ENCODE measurements at places on chromosomes 6 and 20.
A peak's percentile ranks its signal among the peaks of the same experiment; 100 is the strongest.

DNA sequence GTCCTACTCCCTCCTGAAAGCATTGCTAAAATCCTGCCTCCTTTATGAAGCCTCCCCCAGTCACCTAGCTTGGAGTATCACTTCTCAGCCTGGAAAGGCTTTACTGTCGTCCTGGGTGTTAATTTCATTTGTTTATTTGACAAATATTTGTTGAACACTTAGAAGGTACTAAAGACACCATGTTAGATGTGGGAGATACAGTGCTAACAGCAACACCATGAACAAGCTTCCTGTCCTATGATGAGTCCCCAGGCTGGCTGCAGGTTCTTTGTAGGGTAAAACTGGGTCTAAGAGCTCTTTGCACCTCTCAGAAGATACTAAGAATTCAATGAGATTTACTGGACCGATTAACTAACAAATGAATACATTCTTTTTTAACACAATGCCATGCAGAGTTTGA lies 109.2 kb upstream of the TMEM170B start:
- no peak for DNase-seq

DNA sequence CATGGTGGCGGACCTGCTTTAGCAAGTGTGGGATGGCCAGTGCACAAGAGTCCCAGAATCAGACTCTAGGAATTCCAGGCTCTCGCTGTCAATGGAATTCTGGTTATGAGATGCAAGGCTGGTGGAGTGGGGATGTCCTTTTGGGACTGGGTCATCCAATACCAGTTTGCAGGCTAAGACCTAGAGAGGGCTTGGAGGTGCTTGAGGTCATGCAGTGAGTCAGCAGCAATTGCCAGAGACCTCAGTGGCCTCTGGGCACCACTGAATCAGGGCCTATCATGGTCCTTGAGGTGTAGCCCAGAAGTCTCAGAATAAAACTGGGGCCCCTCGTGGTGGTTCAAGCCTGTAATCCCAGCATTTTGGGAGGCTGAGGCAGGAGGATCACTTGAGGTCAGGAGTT lies 1.4 kb upstream of the SCRT2 start:
- no peak for DNase-seq

DNA sequence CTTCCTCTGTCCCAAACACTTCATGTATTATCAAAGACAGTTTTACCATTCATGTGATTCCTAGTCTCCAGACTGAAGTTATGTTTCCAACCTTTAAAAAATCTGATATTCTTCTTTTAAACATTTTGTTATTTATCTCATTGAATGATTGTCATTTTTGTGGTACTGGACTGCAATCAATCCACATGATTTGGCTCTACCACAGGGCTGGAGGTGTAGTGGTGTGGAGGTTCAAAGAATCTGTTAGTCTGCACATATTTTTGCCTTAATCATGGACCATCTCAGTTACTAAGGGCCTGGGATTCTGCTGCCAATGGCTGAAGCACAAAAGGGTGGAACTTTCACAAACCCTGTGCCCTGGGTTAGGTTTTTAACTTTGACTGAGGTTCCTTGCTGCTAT lies 164.1 kb upstream of the JAG1 start:
- DNase-seq = no peak

DNA sequence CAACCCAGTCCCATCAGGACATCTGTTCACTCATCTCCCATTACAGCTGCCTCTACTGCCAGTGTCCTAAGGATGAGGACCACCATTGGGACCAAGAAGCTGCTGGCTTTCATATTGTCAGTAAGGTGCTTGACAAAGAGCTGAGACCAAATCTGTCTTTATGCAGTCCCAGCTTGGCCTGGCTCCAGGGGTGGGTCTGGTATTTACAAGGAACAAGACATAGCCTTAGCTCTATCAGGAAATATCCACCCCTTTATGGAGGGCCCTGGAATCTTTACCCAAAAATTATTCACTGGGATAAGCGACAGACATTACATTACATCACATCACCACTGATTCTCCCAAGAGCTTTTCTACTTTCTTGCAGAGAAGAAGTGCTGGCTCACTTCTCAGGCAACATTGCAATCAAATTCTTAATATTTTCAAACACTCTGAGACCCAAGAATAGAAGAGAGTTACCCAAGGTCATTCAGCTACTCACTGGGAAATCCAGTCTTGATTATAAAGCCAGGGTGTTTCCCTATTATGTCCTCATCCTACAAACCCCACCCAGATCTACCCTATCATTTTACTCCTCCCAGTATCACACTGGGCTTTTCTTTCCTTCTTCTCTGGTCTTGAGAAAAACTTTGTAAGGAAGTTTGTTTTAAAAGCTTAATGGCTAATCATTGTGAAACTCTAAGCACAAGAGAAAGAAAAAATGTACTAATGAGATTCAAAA lies 11.5 kb upstream of the PI3 start:
- DNase-seq = no peak

GRCh38 chr6:45991189-45991588 lies 24.5 kb downstream of the CLIC5 start:
- no peak for DNase-seq

DNA sequence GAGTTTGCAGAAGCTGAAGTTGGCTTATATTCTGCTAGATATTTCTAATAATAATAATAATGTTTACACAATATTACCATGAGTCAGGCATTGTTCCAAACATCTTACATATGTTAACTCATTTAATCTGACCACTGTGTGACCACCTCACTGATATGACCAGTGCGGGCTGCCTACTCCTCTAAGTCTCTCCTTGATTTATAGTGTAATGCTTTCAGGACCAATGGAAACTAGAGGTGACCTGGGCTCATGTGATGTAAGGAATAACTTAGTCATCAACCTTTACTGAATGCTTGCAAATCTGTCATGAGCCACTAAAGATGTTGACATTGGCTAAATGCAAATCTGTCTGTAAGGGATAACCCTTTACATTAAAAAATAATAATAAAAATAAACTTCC lies 51.1 kb upstream of the GPR6 start:
- DNase-seq = no peak

GRCh38 chr6:132004668-132005067 lies 53.5 kb upstream of the CCN2 start:
- DNase-seq = no peak

DNA sequence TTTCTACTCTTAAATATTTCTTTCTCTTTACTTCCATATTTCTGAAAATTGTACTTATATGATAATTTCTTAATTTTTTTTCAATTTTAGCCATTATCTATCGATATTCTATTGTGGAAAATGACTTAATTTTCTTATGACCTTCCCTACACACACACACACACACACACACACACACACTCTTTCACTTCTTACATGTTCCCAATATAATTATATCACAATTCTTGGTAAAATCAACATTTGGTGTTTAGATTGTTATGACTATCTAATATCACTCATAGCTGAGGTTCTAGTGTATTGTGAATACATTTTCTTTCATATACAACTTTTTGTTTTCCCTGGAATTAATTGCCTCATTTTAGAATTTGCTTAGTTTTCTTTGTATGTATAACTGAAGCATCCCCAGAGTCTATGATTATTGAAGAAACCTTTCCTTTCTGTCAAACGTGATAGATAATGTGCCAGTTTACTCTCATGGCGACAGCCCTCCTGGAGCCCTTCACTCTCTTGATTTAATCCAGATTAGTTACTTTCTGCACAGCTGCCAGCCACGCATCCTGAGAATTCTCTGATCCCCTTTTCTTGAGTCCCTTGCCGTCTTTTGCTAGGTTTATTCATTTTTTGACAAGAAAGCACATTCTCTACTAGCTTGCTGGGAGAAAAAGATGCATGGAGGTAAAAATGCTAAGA lies 63.4 kb downstream of the RNF182 start:
- DNase-seq = no peak

DNA sequence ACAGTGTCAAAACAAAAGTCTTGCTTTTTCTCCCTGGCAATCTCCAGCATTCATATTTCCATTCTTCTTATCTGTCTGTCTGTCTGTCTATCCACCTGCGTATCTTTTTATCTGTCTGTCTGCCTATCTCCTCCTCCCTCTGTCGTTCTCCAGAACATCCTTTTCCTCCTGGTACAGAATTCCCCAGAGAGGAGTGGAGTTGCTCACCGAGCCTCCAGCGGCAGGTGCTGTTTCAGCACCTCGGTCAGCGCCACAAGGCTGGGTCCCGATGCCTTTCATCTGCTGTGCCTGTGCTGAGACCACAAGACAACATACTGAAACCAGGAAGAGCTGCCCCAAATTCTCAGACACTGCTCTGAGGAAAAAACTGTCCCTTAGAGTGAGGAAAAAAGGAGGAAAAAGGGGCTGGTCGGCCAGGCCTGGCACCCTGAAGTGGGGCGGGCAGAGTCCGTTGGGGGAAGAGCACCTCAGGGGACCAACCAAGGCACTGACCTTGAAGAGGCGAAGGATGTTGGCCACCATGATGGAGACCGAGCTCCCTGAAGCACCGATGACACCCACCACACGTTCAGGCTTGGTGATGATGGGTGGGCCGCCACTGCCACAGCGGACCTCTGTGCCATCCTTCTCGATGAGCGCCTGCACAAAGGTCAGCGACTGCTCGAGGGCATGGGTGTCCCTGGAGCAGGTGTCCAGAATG lies 13.3 kb downstream of the GRM4 start:
- DNase-seq = no peak

DNA sequence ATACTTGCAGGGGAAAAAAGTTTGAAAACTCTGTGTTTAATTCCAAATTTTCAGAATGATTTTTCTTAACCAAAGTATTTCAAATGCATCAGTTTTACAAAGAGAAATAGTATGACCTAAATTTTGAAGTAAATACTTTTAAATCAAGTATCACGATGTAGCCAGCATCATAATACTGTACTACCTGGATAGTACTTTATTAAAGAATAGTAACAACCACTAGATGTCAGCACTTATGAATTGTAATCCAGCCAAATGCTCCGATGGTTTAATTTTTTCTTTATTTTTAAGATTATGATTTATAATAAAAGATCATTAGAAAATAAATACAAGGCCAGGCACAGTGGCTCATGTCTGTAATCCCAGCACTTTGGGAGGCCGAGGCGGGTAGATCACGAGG lies 37.2 kb upstream of the HACE1 start:
- no peak for DNase-seq

- DNase-seq = peak; percentile 57
Observed at GRCh38 chr6:37493661-37493995, 6.1 kb downstream of the CCDC167 start.

DNA sequence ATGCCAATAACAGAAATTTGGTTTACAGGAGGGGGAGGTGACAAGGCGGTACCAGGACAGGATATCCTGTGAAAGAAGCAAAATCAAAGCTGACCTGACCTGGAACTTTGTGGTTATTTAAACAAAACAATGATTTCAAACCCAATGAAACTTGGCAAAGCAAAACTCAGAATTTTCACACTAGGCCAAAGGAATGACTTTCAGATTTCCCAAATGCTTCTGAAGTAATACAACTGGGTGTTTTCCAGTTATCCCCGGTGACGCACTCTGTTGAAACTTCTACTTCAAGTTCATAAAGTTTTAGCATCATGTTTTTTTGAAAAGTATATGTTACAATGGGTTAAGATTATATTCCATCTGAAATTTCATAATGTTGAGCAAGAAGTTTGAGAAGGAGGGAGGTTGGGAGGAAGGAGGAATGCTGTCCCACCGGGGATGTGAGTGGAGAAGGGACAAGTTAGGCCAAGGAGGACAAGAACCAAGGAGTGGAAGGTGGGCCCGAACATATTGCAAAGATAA lies 78.1 kb upstream of the TRAF3IP2 start:
- DNase-seq = no peak

DNA sequence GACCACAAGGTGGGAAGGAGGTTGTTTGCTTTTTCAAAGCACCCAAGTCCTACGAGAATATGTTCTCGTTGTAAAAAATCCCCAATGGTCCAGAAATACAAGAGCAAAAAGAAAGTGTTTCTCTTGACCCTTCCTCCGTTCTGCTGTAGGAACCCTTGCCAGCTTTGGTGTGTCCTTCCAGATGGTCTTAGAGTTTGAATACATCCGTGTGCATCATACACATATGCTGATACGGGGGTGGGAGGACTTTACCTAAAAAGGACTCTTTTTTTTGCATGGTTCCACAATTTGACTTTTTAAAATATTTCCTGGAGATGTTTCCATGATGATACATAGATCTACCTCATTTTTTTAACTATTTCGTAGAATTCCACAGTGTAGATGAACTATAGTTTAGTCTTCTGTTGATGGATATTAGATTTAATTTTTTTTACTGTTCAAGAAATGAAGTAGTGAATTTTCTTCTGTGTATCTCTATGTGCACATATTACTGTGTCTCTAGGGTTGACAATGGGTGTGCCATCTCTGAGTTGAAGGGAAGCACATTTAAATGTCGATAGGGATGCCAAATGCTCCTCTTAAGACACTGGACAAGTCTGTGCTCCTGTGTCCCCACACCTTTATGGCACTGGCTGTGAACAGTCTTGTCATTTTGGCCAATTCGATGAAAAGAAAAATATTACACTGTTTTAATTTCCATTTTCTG lies 182.1 kb upstream of the SNX9 start:
- no peak for DNase-seq

DNA sequence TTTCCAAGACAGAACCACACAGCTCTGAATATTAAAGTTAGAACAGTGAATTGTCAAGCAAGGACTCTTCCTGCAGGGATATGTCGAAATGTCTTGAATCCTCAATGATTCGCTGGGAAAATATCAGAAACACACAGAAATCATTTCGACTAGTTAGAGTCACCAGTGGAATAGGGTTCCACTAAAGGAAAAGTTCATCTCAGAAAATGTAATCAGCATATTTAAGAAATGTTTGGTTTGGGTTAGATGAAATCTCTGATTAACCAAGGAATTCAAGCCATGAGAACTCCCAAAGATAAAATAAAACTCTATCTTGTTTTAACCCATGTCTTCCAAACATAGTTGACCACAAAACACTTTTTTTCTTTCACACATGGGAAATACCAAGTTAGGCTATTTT lies 621.0 kb upstream of the NRSN1 start:
- no peak for DNase-seq

- DNase-seq = no peak
Observed at GRCh38 chr20:4127344-4127743, 112.0 kb upstream of the RNF24 start.

DNA sequence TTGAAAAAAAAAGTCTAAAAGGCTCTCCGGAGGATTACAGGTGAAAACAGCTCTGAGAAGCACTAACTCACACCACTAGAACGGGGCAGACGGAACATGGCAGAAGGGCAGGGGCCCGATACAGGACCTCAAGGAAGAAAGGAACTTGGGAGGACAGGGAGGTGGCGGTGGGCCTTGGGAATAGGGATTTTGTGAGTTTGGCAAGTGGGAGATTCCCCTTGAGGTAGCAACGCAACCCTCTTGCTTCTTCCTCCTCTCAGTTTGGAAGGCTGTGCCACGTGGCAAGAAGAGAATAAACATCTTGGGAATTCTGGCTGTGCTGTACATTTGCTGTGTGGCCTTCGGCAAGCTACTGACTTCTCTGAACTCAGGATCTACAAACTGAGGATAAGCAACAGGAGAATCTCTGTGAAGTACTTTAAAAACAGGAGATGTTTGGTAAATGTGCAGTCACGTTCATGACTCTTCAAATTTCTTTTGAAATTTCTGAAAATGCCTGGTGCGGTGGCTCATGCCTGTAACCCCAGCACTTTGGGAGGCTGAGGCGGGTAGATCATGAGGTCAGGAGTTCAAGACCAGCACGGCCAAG lies 220.8 kb downstream of the BCAS1 start:
- no peak for DNase-seq

Data from NCI-H2081 (cell line).